ENCODE measurements at places on chromosomes 6 and 20. TPM values are rescaled to one million over a fixed set of nuclear protein-coding genes. Genes with fewer than 3 reads are reported as not detected.

DNA sequence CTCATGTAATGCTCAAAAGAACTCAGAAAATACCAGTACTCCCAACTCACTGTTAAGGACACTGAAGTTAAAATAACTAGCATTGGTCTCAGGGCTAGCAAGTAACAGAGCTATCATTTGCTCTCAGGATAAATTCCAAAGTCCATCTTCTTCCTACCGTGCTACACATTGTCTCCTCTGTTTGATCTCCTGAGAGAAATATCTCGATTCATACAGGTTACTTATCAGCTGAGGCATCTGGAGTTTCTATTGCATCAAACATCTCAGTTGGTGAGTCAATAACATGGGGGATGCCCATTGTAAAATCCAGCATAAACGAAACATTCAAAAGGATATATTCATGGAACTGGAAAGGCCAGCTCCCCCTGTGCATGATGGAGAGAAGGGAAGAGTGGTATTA, 147.4 kb downstream of the BACH2 start:
- DNase-seq = no peak

DNA sequence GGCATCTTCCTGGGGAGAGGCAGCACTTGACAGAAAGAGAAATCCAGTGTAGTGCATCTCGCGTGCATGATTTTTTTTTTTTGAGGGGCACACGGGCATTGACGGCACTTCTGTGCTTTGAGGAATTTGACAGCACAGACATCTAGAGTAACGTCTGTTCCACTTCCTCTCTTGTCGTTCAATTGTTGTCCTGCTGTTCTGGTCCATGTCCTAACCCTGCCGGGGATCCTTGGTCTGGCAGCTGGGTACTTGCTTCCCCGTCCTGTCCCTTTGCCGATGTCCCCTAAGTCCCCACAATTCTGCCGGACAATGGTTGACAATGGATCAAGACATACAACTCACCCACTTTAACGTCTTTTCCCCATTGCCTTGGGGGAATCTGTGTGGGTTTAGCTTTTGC, 46.0 kb upstream of the NAA20 start:
- DNase-seq = no peak

GRCh38 chr6:101439790-101440189, 46.3 kb downstream of the GRIK2 start:
- no peak for DNase-seq

- DNase-seq = no peak
Measured at GRCh38 chr6:104506429-104506828, 353.3 kb downstream of the HACE1 start.

DNA sequence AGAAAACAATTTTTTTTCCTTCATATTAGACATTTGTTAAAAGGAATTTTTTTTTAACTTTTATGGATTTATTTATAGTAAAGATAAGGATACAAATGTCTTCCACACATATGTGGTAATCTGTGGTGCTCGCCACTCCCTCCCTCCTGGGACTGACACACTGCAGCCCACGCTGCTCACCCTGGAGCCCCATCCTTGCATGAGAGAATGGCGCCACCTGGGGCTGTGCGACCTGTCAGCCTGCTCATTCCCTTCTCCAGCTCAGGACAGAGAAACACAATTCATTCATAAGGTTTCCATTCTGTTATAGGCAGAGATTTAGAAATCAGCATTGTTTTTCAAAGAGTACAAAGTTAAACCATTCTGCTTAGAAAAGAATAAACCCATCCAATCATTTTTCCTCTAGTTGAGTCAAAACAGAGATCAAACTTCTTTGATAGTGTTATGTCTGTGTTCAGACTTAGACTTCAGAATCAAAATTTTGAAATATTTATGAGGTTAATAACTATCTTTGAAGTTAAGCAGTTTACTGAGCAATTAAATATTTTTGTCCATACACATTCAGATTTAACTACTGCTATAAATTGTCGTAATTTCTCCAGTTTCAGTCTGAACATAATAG, 42.8 kb upstream of the DYNLRB1 start:
- peak; percentile 8 for DNase-seq

GRCh38 chr6:37709250-37709931, 11.7 kb upstream of the MDGA1 start:
- no peak for DNase-seq

Gene VSTM2L
- not detected for polyA plus RNA-seq

GRCh38 chr20:44805979-44806620, 4.2 kb downstream of the RIMS4 start:
- DNase-seq = no peak

DNA sequence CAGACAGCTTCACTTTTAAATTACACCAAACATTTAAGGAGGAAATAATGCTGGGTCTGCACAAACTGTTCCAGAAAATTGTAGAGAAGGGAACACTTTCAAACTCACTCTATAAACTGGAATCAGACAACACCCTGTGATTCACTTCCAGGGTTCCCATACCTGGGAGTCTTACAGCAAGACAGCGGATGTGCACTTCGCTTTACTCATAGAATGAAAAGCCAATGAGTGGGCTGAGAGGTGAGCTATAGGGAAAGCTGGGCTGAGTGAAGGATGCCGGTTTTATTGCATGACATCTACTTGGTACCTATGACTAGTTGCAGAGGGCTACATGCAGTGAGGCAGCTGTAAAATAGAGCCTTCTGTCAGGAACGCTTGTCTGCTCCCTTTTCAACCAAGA, 152.1 kb downstream of the FNDC1 start:
- no peak for DNase-seq

- no peak for DNase-seq
Measured at GRCh38 chr6:33372526-33373123, 19.0 kb upstream of the KIFC1 start.

- no peak for DNase-seq
Measured at GRCh38 chr6:90086517-90086916, 192.2 kb downstream of the GJA10 start.

- DNase-seq = no peak
Measured at GRCh38 chr6:37381579-37381978, 27.8 kb downstream of the RNF8 start.

- DNase-seq = peak; percentile 51
Measured at GRCh38 chr6:117605169-117605826, 3.0 kb upstream of the GOPC start.

Gene RIPPLY2
- polyA plus RNA-seq = not detected

Gene TBCC
- polyA plus RNA-seq = 103 TPM

GRCh38 chr6:127880429-127880828, 20.4 kb downstream of the THEMIS start:
- DNase-seq = no peak

Gene RALGAPA2
- 6.7 TPM for polyA plus RNA-seq

Gene MYLIP
- 75.8 TPM for polyA plus RNA-seq

Gene DEFB125
- polyA plus RNA-seq = not detected

Gene COL21A1
- polyA plus RNA-seq = not detected

- DNase-seq = peak; percentile 27
Measured at GRCh38 chr20:1185790-1186334, 1.1 kb upstream of the TMEM74B start.

DNA sequence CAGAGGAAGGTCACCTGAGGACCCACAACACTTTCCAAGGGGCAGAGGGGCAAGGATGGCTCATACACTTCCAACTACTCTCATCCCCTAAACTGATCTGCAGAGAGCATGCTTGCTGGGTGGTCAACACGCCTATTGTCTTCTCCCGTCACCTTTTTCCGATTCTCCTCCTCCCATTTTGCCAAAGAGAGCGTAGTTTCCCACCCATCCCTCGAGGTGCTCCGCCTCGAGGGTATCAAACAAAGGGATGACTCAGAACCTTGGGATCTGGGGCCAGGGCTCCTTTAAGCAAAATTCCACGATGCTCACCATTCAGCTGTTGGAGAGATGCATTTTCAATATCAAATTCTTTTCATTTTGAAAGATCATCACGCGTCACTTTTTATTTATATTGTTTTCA, 507.5 kb upstream of the SULF2 start:
- DNase-seq = no peak

GRCh38 chr6:6474170-6474920, 114.2 kb upstream of the LY86 start:
- no peak for DNase-seq

DNA sequence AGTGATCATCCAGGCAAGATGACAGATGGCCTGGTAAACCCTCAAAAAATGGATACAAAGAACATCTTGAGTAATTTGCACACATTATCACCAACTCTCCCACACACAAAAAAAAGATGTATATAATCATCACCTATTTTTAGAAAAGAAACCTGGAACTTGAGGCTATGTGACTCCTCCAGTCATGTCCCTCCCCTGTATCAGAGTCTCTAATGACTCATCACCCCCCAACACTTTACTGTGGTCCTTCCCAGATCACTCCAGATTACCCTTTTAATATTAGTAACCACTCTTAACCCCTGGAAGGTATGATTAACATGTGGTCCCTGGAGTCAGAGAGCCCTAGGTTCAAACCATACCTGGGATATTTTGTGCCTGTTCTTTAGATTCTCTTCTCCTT, 144.8 kb downstream of the ZNF217 start:
- no peak for DNase-seq

Gene ZNF334
- not detected for polyA plus RNA-seq

Gene OPRM1
- polyA plus RNA-seq = not detected

- no peak for DNase-seq
Measured at GRCh38 chr6:80356000-80356399, 249.5 kb downstream of the BCKDHB start.

Gene SYTL3
- polyA plus RNA-seq = 27.3 TPM

GRCh38 chr6:11241793-11242201, 9.3 kb upstream of the NEDD9 start:
- no peak for DNase-seq

DNA sequence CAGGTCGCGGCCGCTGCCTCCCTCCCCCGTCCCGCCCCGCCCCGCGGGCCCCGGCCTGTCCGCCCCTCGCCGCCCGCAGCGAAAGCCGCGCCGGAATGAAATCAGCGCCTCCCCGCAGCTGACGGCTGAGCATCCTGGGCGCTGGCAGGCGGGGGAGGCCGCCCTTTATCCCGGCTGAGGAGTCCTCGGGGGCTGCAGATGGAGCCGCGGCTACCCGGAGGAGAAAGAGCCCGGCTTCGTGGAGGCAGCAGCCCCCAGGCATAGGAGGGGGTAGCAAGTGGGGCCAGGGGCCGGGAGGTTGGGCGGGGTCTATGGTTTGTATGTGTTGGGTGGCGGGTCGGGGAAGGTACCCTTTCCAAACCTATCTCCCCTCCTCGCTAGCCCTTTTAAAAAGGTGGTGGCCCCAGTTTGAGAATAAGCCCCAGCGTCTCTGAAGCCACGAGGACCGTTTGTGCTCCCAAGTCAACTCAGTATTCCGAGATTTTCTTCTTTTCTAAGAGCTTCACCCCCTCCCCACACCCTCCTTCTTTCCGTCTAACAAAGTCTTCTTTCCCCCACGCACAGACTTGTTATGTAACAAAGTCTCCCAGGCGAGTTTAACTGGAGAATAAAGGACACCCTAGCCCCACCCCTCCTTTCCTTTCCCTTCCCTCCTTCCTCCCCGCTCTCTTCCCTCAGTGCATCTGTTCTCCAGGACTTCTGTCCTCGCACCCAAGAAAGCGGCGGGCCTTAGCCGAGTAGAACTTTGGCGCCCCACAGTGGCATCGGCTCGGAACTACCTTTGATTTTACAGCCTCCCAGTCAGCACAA, 11.0 kb downstream of the POU3F2 start:
- no peak for DNase-seq

DNA sequence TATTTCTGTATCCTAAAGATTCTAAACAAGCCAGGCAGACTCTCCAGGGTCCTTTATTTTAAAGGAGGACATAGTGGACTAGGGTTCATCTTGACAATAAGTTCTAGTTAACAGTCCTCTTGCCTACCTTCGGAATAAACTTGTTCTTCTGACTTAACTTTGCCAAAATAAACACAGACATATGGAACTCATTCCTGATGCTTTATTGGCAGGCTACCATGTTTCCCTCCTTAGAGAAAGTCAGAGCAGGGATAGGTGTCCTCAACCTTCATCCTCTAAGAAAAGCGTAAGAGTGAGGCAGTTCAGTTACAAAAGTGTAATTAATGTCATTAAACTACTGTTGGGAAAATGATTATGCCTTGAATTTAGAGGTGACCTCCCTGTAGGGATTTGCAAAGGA, 46.9 kb upstream of the NRSN1 start:
- DNase-seq = no peak

DNA sequence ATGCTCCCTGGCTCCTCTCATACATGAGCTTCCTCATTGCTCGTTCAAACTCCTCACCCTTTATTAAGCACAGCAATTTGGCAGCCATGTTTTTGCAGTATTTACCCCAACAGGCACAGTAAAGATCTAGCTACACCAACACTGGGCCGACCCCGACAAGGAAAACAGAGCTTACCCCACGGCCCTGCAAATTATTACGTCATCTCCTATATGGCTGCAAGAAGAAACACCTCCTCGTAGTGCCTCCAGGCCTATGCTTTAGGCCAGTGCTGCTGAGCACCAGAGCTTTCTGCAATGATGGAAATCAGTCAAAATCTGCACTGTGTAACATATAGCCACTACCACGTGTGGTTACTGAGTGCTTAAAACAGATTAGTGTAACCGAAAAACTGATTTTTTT, 26.7 kb downstream of the TMC2 start:
- DNase-seq = no peak

Gene GJA10
- not detected for polyA plus RNA-seq

Gene HCRTR2
- not detected for polyA plus RNA-seq

DNA sequence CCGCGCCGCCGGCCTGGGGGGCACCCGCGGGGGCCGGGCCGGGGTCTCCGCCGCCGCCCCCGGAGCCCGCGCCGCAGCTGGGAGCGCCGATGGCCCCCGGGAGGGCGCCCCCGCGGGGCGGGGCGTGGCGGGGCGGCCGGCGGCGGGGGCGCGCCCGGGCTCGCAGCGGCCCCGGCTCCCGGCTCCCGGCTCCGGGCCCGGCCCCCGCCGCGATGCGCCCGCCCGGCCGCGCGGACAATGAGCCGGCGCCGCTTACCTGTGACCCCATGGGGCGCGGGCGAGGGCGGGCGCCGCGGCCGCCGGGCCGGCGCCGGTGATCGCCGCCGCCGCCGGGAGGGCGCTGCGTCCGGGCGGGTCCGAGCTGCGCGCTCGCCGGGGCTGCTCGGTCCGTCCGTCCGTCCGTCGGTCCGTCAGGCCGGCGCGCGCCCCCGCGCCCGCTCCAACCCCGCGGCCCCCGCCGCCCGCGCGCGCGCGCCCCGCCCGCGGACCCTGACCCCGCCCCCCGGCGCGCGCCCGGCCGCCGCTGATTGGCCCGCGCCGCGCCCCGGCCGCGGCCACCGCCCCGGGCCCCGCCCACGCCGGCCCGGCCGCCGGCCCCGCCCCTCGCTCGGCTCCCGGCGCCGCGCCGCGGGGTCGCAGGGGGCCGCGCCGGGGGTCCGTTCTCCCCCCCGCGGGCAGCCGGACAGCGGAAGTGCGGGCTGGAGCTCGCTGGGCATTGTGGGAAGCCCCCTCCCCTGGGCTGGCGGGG, at the start of gene ZBTB46:
TSS of gene ZBTB46 (minus strand) at position 424 of the 748 bp plus-strand sequence. CDS start 40,507 bp downstream, outside the sequence.
- peak; percentile 72 for DNase-seq

Gene EPHA7
- polyA plus RNA-seq = not detected

GRCh38 chr6:134427721-134428120, 109.8 kb upstream of the SGK1 start:
- no peak for DNase-seq

- no peak for DNase-seq
Measured at GRCh38 chr6:152698692-152699091, 995 bp downstream of the MYCT1 start.

- no peak for DNase-seq
Measured at GRCh38 chr6:69775585-69775849, 21.3 kb downstream of the LMBRD1 start.

GRCh38 chr6:133749427-133749826, 139.5 kb upstream of the TCF21 start:
- DNase-seq = no peak

All from naive thymus-derived CD4-positive, alpha-beta T cell (primary cell).